SHP77 (cell line): ENCODE measurements at places on chromosomes 3 and 15.
A peak's percentile ranks its signal among the peaks of the same experiment; 100 is the strongest.

- DNase-seq: no peak
Observed at GRCh38 chr15:53831907-53832770, 72.7 kb upstream of the WDR72 start.

DNA sequence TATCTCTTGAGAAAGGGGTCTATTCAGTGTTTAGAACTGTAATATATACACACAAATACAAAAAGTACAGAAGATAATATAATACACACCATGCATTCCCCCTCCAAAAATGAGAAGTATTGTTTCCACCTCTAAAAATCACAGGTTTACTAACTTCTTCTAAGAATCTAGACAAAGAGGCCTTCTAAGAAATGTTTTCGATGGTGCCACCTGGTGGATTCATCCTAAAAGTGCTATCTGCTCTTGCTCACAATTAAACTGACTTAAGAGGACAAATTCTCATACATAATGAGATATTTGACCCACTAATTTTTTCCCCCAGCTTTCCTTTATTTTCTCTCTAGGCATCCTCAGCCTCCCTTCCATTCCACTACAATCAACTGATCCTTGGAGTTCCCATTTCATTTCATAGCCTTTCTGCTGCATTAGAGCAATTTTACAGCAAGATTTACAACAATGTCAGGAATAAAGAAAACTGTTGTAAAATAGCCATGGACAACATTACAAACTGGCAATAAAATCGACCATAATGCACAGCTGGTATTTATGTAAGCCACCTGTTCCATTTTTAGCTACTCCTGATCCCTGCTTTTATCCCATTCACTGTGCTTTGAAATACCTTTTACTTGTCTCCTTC, 124.6 kb downstream of the ARRDC4 start:
- DNase-seq: peak; percentile 21

DNA sequence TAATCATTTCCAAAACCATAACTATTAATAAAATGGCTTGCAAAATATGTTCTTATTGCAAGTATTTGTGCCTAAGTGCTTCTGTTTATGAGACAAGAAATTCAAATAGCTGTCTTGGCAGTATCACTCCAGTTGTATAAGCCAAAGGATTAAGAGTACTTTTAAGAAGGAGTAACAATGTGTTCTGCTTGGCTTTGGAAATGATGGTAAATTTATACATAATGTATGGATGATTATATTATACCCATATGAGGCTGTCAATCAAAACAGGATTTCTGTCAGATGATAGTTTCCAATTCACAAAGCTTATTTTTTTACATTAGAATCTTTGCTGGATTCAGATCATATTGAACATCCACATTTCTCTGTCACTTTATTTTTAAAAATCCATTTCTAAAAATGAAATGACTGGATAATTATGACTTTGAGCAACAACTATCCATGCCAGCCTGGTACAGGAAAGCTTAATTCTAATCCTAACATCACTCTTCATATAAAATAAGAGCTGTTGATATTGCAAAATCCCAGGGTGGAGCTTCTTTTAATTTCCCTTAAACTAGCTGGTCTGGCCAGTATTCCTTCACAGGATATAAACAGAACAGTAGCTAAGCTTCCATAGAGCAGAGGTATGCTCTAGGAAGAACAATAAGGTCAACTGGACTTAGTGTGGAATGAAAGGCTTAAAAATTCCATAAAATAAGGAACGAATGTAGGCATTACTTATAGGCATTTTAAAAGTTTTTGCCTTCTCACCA, 30.0 kb upstream of the ZNF280D start:
- no peak for DNase-seq

DNA sequence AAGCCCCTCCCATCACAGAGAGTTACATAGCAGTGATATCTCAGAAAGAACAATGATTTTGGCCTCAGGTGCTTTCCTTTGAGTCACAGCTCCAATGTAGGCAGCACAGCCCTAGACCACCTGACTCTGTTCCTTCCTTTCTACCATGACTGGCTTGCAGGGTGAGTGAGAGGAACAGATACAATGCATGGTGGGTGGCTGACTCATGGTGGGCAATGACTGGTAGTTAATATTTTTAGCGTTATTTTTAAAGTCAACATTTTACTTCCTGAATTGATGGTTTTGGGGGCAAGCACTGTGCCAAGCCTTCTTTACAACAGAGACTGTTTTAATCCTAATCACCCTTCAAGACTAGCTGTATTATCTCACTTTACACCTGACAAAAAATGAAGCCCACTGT, 32.8 kb upstream of the ST3GAL6 start:
- DNase-seq: no peak

- DNase-seq: no peak
Observed at GRCh38 chr3:100613721-100614390, 4.5 kb downstream of the ADGRG7 start.
